T47D (cell line): ENCODE measurements at places on chromosomes 13 and 19.

GRCh38 chr13:67829641-67830040, 599.5 kb upstream of the PCDH9 start:
- DNase-seq: no peak

DNA sequence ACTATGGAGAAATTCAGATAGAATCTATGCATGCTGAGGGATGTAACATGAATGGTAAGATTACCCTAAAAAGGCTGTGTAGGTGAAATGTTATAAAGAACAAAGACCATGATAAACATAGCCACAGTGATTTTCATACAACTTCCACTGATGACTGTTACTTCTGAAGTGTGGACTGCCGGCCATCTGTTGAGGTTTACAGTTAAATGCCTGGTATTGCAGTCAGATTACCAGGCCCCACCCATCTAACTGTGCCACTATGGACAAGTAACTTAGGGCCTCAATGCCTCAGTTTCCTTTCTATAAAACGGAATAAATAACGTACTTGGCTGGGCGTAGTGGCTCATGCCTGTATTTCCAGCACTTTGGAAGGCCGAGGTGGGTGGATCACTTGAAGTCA, 395.6 kb downstream of the KLF12 start:
- no peak for DNase-seq

GRCh38 chr13:113803409-113804016, 44.5 kb downstream of the TMEM255B start:
- DNase-seq: no peak

DNA sequence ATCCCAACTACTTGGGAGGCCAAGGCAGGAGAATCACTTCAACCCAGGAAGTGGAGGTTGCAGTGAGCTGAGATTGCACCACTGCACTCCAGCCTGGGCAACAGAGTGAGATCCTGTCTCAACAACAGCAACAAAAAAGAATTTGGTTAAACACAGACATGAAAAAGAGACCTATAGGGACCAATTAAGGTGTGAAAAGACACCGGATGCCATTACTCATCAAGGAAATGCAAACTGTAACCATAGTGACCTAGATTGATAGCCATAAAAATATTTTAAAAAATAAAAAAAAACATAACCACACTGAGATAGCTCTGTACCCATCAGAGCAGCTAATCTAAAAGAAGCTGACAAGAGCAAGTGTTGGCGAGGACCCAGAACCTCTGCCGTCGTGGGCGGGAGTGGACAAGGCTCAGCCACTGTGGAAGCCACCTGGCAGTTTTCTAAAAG, 37.1 kb upstream of the ISYNA1 start:
- no peak for DNase-seq

DNA sequence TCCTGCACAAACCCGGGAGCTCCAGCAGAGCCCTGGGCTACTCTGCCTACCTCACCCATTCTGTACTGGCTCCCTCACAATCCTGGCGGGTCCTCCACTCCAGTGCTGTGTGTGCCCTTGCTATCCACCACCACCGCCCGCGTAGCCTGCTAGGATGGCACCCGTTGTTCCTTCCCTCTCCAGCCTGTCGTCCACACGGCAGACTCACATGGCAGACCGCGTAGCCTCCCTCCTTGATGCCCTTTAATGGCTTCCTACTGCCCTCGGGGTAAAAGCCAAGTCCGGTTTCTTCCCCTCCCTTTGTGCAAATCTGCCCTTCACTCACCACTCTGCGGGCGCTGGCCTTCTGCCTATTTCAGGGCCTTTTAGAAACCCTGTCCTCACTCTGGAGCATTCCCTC, 106.6 kb downstream of the RAB20 start:
- DNase-seq: no peak
